ENCODE measurements at places on chromosomes 2 and 18.

DNA sequence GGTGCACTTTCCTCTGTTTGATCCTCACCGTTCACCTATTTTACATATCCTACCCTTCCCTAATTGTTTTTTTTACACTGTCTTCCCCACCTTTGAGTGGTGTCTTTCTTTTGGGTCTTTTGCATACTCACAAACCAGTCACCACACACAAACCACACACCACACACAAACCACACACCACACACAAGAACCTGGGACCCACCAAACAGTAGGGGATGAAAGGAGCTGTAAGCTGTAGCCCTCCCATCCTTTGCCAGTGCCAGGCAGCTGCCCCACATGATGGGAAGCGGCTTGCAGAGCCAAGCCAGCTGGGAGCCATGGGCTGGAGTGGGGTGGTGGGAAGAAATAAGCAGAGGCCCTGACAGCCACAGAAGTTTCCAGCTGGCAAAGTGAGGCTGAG is 38.9 kb upstream of the MSH6 start:
- DNase-seq, result no peak

DNA sequence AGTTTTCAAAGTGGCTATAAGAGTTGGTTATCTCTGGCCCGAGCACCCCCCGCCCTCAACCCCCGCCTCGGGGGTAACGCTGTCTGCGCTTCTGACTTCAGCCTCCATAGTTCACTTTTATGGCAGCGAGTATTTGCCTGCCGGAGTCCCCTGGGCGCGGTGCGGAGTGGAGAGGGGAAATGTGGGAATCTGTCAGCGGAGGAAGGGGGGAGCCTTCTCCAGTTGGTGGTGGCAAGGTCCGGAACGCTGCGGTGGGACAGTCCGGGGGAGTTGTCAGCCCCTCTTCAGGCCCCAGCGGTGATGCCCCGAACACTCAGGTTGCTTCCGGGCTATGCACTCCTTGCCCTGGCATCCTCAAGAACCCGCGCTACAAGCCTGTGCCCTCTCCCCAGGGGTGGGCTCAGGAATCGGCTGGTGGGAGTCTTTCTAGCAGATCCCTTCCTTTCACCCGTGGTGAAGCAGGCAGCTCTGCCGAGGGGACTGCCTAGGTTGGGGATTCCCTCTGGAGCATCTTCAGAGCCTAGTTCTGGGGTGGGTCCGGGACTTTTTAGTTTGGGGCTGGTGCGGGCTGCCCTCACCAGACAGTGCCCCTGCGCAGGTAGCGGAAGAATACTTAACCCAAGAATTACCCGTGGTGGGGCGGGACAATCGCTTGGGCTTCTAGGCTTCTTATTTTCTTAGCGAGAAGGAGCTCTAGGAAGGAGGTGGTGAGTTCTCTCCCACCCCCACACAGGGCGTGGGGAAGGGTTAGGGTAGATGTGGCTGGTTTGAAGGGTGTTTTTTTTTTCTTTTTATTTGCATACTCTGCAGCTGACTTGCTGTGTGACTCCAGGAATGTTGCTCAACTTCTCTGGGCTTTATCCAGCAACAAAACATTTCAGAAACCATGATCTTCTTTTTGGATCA is 1.6 kb downstream of the ATOH8 start:
- DNase-seq, result peak; percentile 45

- no peak for DNase-seq
Observed at GRCh38 chr2:162293122-162293786, 25.2 kb downstream of the IFIH1 start.

- no peak for DNase-seq
Observed at GRCh38 chr2:26522751-26523171, 44.8 kb upstream of the OTOF start.

DNA sequence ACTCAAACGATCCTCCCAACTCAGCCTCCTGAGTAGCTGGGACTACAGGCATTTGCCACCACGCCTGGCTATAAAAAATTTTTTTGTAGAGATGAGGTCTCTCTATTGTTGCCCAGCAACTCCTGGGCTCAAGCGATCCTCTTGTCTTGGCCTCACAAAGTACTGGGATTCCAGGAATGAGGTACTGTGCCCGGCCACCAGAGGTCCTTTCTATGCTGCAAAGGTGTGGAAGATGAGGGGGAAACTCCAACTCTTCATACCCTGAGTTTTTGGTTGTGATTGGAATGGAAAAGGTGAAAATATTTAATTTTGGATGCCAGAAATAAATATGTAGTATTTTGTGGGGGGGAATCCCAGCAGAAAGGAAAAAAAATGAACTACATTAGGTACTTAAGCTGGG is 36.0 kb downstream of the MRPL33 start:
- DNase-seq, result no peak

Data from AG08395 (cell line).